ENCODE measurements at places on chromosomes 6 and 20.

GRCh38 chr6:156862711-156863110, 85.5 kb downstream of the ARID1B start:
- no peak for DNase-seq

DNA sequence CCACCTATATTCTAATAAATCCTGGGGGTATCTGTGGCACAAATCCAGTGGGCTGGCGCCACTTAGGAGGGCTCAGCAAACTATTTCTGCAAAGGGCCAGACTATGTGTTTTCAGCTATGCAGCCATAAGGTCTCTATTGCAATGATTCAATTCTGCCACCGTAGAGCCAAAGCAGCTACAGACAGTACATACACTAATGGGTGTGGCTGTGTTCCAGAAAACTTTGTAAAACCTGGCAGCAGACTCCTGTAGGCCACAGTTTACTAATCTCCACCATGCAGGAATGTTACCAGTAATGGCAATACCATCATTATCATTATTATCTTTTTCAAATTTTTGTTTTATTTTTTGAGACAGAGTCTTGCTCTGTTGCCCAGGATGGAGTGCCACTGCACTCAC, 65.7 kb downstream of the SULF2 start:
- DNase-seq, result peak; percentile 31

DNA sequence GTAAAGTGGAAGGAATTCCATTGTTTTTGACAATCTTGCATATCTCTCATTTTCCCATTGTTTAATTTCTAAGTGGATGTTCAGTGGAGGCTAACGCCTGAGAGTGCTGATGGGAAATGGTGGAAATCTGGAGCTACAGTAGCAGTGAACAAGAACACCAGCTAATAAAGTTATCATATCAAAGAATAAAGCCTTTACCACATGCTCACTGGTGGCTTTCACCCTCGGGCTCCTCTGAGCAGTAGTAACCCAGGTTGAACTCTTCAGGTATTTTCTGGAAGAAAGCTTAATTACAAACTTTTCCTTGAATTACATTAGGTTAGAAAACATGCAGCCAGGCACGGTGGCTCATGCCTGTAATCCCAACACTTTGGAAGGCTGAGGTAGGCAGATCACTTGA, 10.4 kb upstream of the ACAT2 start:
- DNase-seq, result no peak

GRCh38 chr20:59207742-59208357, 44.2 kb downstream of the ZNF831 start:
- DNase-seq, result no peak

GRCh38 chr6:16338577-16339264, 100.3 kb downstream of the GMPR start:
- DNase-seq, result peak; percentile 98

DNA sequence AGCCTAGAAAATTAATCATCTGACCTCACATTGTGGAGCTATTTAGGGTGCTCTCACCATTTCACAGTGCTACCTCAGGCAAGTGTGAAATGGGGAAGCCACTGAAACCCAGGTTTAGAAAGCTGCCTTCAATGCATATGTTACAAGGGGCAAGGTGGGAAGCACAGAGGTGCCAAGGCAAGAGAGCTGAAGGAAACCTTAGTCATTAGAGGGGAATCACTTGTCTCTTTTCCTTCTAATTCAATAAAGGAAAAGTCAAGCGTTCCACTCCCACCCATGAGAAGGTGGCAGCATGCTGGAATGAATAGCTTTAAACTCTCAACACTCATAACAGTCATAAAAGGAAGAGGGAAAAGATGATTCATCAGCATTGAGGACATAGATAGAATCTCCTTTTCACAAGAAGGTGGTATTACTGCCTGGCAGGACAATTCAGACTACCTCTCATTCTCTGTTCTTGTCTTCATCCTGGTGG, 251.9 kb upstream of the IRAK1BP1 start:
- DNase-seq, result peak; percentile 17

GRCh38 chr6:162409741-162410691, 317.6 kb downstream of the PRKN start:
- no peak for DNase-seq

GRCh38 chr6:95681736-95682135, 104.4 kb downstream of the MANEA start:
- DNase-seq, result no peak

DNA sequence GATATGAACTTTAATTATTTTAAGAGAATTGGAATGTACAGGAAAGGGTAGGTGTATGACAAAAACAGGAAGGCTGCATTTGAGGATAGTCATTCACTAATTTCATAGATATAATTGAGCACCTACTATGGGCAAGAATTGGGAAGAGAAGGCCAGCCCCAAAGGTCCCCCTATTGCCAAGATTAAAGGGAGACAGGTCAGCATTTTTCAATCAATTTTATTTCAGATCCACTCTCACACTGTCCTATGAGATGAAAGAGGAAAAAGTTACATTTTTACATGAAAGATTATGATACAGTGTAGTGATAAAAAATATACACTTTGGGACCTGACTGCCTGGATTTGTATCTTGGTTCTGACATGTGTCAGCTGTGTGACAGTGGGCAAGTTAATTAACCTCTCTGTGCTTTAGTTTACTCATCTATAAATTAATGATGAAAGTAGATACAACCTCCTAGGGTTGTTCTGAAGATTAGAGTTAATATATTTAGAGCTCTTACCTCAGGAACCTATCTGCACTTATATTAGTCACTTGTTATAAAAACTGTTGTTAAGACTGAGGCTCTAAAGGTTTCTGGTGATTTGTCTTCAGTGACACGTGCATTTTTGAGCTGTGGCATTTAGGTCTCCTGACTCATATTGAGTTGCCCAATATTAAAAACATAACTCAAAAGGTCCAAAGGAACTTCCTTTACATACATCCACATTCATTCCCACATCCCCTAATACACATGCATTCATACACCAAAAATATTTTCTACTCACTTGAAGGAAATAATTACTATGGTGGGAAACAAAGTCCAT, 45.7 kb downstream of the SCGN start:
- no peak for DNase-seq

GRCh38 chr6:37232430-37233017, 25.0 kb upstream of the TBC1D22B start:
- no peak for DNase-seq

DNA sequence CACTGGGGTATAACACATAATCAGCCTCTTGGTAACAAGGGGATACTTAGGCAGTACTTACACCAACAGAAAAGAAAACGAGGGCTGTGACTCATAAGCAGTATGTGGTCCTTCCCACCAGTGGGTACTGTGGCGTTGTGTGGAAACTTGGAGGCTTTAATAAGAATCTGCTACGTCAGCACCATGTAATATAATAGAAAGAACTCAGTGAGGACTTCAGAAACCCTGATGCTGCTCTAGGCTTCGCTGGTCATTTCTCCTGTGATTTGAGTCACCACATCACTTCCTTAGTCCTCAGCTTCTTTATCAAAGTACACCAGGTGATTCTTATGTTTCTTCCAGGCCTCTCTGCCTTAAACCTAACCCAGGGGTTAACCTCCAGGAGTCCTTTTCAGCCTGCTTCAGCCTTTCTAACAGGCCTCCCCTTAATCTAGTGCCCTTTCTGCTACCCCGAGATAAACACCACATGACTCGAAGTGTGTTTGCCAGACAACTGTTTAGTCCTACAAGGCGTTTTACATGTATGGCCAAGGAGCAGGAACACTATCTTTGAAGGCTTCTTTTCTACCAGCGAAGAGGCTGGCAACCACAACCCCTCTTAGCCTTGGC, 68.5 kb downstream of the FYN start:
- peak; percentile 66 for DNase-seq
